ENCODE measurements at places on chromosomes 2 and 18. TPM values are rescaled to one million over a fixed set of nuclear protein-coding genes. Genes with fewer than 3 reads are reported as not detected.

Gene CHRNG
- not detected for total RNA-seq

Gene TBR1
- not detected for total RNA-seq

Gene E2F6
- 13.7 TPM for total RNA-seq

Gene BARD1
- 9.0 TPM for total RNA-seq

Gene STAT4
- total RNA-seq = 9.2 TPM

Gene M1AP
- 2.8 TPM for total RNA-seq

Gene HOXD3
- not detected for total RNA-seq

Gene UGT1A1
- under 0.01 TPM for total RNA-seq

Gene EPAS1
- 223 TPM for total RNA-seq

Gene POTEJ
- not detected for total RNA-seq

Gene LCT
- not detected for total RNA-seq

Gene FOXD4L1
- total RNA-seq = under 0.01 TPM

Gene NAGK
- total RNA-seq = 57.7 TPM

Gene FBXO36
- total RNA-seq = 5.1 TPM
